ENCODE measurements at places on chromosomes 7 and 10.

DNA sequence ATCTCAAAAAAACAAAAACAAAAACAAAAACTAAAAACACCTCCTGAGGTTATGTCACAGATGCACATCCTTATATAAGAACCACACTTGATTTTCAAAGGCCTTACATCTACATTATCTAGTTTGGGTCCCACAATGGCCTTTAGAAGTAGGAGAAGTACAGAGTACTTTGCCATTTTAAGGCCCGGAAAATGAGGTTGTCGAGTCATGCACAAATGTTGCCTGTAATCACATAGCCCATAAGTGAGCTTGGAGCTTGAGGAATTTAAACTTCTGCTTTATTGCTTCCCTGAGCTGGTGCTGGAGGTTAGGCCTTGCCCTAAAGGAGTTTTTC lies 9.7 kb upstream of the MKRN1 start:
- no peaks in the 10 kb centered on the region for H3K36me3 ChIP-seq
- DNase-seq, result no peak
- no peak overlapping the region for H3K4me3 ChIP-seq

GRCh38 chr7:123643495-123644441 lies 11.9 kb upstream of the LMOD2 start:
- H3K27ac ChIP-seq, result peak overlapping the region; percentile 37
- peaks cover 8% of the 10 kb centered on the region for H3K4me1 ChIP-seq
- peak overlapping the region; percentile 35 for H3K4me3 ChIP-seq
- DNase-seq, result peak; percentile 61
- H3K36me3 ChIP-seq, result no peaks in the 10 kb centered on the region

- peaks cover 6% of the 10 kb centered on the region for H3K36me3 ChIP-seq
- peaks cover 4% of the 10 kb centered on the region for H3K4me1 ChIP-seq
- no peak overlapping the region for H3K4me3 ChIP-seq
- H3K27me3 ChIP-seq, result no peaks in the 10 kb centered on the region
- no peak overlapping the region for H3K27ac ChIP-seq
These were observed 609.0 kb upstream of the FOXK1 start for GRCh38 chr7:4073052-4073451.

DNA sequence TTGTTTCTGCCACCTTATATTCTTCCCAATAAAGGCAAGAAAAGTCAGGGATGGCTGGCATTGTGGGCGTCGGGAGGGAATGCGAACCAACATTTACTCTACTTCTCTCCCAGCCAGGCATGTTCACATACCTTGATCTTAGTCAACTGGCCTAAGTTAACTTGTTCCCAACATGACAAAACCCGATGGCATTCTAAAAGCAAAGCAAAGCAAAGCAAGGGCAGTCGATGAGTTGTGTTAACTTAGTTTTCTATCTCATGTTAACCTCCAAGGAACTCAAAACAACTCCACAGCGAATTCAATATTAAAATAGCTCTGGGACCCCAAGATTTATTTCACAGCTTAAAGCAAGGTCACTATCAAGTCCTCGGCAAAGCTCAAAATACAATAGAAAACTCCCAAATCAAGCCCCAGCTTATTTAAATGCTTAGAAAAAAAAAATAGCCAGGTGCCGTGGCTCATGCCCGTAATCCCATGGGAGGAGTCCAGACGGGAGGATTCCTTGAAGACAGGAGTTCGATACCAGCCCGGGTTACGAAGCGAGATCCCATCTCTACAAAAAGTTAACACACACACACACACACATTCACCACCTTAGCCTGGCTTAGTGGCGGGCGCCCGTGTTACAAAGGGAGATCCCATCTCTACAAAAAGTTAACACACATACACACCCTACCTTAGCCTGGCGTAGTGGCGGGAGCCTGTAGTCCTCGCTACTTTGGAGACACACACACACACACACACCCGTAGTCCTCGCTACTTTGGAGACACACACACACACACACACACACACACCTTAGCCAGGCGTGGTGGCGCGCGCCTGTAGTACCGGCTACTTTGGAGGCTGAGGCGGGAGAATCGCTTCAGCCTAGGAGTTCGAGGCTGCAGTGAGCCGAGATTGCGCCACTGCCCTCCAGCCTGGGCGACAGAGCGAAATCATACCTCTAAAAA lies 901 bp upstream of the CCNY start:
- no peak overlapping the region for H3K27ac ChIP-seq
- H3K36me3 ChIP-seq, result peaks cover 26% of the 10 kb centered on the region
- peaks cover 12% of the 10 kb centered on the region for H3K4me1 ChIP-seq
- no peak for DNase-seq
- peak overlapping the region; percentile 91 for H3K4me3 ChIP-seq
- H3K27me3 ChIP-seq, result no peaks in the 10 kb centered on the region

DNA sequence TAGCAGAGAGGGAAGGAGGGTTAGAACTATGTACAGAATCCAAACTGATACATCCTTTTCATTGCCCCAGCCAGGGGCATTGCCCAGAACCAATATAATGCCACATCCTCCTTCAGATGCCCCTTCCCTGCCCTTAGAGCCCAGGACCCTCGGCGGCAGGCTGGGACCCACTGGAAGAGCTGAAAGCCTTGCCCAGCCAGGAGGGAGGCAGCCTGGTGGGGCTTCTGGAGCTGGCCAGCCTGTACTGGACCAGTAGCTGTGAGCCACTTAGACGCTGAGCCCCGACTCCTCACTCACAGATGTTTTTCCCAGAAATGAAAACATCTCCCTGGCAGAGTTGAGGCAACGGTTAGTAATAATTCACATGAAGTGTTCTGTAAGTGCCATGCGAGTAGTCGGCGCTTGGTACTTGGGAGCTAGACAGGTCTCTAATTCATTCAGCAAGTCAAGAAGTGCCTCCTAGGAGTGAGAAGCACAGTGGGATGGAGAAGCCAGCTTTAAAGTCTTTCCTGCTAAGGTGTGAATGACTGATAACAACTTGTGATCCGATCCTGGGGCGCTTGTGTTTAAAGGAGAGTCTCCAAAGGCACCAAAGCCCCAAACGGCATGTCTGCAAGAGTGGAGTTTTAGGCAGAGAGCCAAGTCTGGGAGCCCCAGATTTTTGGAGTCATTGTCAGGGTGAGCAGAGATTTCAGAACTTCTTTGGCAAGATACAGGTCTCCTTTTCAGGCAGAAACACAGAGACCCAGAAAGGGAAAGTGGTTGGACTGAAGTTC lies 9.8 kb downstream of the VSIR start:
- H3K27ac ChIP-seq, result no peak overlapping the region
- H3K27me3 ChIP-seq, result no peaks in the 10 kb centered on the region
- DNase-seq, result no peak
- no peaks in the 10 kb centered on the region for H3K36me3 ChIP-seq
- H3K4me1 ChIP-seq, result peaks cover 5% of the 10 kb centered on the region

DNA sequence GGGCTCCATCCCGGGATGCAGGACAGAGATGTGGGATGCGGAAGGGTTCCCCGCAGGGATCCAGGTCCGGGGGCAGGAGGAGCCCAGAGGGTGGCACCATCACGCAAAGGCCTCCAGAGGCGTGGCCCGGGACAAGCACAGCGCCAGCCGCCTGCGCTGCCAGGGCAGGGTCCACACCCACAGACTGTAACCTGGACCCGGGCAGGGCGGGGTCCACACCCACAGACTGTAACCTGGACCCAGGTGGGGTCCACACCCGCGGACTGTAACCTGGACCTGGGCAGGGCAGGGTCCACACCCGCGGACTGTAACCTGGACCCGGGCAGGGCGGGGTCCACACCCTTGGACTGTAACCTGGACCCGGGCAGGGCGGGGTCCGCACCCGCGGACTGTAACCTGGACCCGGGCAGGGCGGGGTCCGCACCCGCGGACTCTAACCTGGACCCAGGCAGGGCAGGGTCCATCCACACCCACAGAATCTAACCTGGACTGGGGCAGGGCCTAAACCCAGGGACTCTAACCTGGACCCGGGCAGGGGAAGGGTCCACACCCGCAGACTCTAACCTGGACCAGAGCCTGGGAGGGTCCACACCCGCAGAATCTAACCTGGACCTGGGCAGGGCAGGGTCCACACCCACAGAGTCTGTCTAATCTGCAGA lies 37.5 kb upstream of the SUN1 start:
- H3K36me3 ChIP-seq, result no peaks in the 10 kb centered on the region
- H3K27me3 ChIP-seq, result no peaks in the 10 kb centered on the region
- no peaks in the 10 kb centered on the region for H3K4me1 ChIP-seq
- no peak overlapping the region for H3K27ac ChIP-seq

DNA sequence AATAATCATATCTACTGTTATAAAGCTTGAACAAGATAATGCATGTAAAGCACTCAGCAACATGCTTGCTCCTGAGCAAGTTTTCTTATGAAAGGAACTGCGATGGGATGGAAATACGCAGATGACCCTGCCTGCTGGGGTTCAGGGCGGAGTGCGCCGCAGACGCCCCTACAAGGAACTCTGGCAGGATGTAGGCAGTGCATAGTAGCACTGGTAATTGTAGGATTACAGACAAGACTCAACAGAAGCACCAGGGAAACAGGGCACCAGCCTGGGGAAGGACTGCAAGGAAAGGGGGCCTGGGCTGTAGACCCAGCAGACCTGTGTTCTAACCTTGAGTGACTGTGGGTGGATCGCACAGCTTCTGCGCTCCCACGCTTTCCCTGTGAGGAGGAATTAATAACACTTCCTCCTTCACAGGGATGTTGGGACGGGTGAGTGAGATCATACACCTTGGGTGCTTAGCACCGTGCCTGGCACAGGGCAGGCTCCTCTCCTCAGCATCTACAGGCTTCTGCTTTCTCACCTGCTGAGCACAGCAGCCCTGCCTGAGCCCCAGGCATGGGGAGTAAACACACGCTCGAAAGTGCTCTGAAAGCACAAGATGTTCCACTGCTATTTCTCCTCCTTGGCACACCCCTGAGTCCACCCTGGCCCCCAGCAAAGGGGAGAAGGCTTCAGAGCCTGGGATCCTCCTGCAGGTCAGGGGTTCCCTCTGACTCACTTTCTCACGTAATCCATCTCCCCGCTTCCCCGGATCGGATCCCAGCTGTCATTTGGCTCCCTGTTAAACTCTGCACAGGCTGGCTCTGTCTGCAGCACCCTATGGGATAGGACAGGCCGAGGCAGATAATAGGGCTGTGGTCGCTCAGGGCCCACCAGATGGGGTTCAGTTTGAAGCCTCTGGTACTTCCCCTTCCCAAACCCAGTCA lies 19.2 kb downstream of the ITPRIP start:
- peaks cover 5% of the 10 kb centered on the region for H3K36me3 ChIP-seq
- no peaks in the 10 kb centered on the region for H3K27me3 ChIP-seq
- peaks cover 5% of the 10 kb centered on the region for H3K4me1 ChIP-seq

GRCh38 chr7:118476036-118476435 lies 251.5 kb downstream of the ANKRD7 start:
- no peak overlapping the region for H3K27ac ChIP-seq
- no peak for DNase-seq

DNA sequence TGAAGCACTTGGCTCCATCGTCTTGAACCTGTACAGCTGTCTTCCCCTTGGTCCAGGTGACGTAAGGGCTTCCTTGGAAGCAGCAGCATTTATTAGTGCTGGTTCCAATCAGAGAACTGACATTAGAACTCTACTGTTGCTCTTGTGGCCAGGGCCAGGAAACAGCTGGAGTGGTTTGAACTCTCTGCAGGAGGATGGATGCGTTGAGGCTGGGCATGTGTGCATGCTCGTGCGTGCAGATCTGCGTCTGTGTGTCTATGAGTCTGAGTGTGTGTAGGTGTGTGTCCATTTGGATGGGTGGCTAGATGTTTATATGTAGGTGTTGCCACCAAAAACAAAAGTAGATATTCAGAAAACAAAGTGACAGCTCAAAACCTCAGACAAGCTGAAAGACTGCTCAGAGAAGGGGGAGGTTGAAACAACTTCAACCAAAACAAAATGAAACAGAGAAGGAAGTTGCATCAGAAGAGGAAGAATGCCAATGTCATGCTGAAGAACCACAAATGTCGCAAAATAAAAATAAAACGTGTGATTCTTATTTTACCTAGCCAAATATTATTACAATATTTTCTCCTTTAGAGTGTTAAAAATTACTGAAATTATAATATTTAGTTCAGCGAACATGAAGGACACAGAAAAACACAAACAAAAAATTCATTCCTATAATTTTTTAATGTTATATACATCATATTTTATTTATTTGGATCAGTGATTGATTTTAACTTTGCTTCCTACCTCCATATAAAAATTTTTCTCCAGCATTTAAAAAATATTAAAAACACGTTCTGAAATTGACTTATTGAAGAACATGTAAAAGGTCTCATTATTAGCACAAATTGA lies 96.1 kb upstream of the MKLN1 start:
- peaks cover 5% of the 10 kb centered on the region for H3K4me1 ChIP-seq
- H3K27me3 ChIP-seq, result no peaks in the 10 kb centered on the region
- H3K36me3 ChIP-seq, result no peaks in the 10 kb centered on the region
- DNase-seq, result no peak
- no peak overlapping the region for H3K27ac ChIP-seq
- H3K4me3 ChIP-seq, result no peak overlapping the region

- DNase-seq, result no peak
- H3K36me3 ChIP-seq, result no peaks in the 10 kb centered on the region
- H3K4me1 ChIP-seq, result peaks cover 3% of the 10 kb centered on the region
- H3K4me3 ChIP-seq, result no peak overlapping the region
- no peaks in the 10 kb centered on the region for H3K27me3 ChIP-seq
These were observed 34.2 kb upstream of the XRCC2 start for GRCh38 chr7:152710153-152710442.

- peak; percentile 54 for DNase-seq
- no peaks in the 10 kb centered on the region for H3K4me1 ChIP-seq
- no peak overlapping the region for H3K4me3 ChIP-seq
- H3K27me3 ChIP-seq, result no peaks in the 10 kb centered on the region
These were observed 90.1 kb downstream of the EPC1 start for GRCh38 chr10:32256613-32257437.

- DNase-seq, result no peak
- H3K27me3 ChIP-seq, result peaks cover 6% of the 10 kb centered on the region
- no peak overlapping the region for H3K27ac ChIP-seq
- H3K4me3 ChIP-seq, result no peak overlapping the region
- no peaks in the 10 kb centered on the region for H3K36me3 ChIP-seq
- H3K4me1 ChIP-seq, result peaks cover 3% of the 10 kb centered on the region
These were observed 42.5 kb downstream of the RASGEF1A start for GRCh38 chr10:43224321-43224720.

DNA sequence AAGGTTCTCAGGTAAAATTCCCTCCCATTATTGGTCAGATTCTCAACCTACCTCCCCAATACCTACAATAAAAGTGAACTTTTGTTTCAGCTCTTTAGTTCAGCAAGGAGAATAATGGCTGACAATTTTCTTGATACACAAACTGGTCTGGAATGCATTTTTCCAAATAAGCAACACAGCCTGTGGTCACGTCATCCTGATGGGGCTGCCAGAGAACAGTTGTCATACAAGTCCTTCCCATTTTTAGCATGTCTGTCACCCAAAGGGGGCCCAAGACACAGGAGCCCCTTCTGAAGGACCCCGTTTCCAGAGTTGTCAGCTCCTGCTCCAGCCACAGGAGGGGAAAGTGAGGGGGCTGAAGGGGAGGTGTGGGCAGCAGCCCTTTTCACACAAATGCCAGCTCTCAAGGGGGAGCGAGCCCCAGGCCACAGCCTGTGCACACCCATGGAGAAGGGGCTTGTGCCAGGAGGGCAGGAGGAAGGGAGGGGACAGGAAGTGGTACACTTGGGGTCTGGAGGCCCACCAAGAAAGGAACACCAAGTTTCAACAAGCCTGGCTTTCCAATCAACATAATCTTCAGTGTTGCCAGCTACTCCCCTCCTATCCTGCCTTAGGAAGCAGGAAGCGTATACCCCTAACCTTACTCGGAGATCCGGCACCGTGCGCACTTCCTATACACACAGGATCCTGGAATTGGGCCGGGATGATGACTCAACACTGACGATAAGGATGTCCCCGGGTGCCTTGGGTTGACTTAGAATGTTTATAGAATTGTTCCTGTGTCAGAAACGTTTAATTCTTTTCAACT lies 43.4 kb upstream of the PDLIM1 start:
- H3K27ac ChIP-seq, result no peak overlapping the region
- H3K36me3 ChIP-seq, result no peaks in the 10 kb centered on the region
- H3K4me1 ChIP-seq, result peaks cover 7% of the 10 kb centered on the region
- no peaks in the 10 kb centered on the region for H3K27me3 ChIP-seq
- DNase-seq, result no peak

All from neuronal stem cell (in vitro differentiated cells).